ENCODE measurements at places on chromosomes 4 and X.

DNA sequence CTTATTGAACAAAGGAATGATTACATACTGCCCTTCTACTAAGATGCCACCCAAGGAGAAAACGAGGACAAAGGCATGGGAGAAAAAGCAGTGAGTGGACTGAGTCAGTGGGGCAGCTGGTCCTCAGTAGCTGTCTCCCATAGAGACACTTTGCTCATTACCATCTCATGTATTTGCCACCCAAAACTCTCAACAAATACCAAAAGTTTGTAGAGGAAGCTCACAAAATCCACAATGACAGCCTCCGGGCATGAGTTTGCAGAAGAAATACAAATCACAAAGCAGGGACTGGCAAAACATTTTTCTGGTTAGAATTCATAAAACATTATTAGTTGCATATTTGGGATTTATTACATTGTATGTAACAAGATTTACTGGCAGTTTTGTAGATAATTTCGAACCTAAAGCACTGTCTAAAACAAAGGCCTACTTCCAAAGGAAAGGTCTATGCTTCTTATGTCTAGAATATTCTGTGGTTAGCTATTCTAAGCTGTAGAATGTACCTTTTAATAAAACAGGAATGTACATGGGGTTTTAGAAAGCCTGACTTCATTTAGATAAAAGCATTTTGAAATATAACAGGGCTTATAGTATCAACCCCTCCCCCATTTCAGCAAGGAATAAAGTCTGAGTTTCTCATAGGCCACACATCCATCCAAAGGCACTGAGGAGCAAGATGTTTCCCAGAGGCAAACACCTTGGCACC lies 17.7 kb downstream of the PCDH18 start:
- DNase-seq = no peak

DNA sequence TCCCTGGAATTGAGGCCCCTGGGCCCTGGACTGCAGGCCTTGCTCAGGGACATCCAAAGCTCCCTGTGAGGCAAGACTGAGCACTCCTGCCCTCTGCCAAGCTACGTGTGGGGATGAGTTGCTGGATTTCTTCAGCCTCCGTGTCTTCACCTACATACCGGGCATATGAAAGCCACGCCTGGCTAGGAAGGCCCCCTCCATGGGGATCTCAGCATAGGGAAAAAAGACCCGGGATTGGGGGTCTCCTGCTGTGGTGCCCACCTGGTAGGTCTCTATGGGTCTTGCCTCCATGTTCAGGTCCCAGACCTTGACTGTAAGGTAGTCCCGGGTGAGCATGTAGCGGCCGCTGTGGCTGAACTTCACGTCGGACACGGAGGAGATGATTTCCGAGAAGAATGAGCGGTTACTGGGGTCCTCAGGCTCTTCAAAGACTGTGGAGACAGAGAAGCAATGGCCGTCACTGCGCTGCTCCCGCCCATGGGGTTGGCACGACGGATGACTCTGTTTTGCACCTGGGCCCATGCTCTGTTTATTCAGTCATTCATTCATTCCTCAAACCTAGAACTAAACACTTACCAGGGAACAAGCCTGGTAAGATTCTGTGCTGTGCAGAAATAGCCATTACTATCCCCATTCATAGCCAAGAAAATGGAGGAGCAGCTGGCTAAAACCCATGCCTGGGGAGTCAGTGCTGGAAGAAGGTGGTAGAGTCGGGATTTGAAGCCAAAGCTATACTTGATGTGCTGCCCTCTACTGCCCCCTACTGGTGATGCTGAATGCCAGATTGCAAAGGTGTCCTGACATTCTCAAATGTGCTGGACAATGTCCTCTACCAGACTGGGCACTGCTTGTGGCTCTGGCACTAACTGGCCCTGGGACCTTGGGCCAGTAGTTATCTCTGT lies 63.9 kb downstream of the WFS1 start:
- no peak for DNase-seq

DNA sequence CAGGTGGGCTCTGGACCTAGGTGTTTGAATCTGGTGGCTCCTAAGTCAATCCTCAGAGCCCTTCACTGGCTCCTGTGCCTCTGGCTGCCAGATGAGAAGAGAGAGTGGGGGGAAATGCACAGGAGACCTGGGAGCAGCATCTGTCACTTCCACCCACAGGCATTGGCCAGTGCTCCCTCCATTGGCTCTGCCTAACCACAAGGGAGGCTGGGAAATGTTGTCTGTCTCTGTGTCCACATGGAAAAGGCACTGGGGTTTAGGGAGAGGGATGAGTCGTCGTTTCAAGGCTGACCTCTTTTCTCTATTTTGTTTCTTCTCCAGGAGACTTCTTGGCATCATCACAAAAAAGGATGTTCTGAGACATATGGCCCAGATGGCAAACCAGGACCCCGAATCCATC lies 76.4 kb downstream of the CLCN4 start:
- DNase-seq = no peak

- no peak for DNase-seq
Observed at GRCh38 chr4:156685308-156685707, 286.3 kb downstream of the PDGFC start.

GRCh38 chr4:23866450-23867075 lies 23.3 kb downstream of the PPARGC1A start:
- DNase-seq = no peak

GRCh38 chrX:118596390-118596789 lies 100.8 kb downstream of the DOCK11 start:
- no peak for DNase-seq

- DNase-seq = peak; percentile 12
Observed at GRCh38 chr4:121711263-121712000, 14.7 kb upstream of the ANXA5 start.

DNA sequence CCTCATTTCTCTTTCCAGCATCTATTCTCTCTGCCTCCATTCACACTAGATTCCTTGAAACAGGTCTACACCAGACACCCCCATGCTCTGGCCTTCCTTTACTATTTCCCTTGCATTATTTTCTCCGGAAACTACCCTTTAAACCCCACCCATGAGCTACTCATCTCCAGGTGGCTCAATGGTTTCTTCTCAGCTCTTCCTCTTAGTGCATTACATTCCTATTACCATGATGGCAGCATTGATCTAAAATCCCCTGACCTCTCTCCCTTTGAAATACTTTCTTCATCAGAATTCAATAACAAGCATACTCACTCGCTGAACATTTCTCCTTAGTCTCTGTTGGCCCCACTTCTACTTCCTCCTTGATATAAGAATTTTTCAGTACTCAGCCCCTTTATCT lies 94.6 kb downstream of the SYNPO2 start:
- no peak for DNase-seq

DNA sequence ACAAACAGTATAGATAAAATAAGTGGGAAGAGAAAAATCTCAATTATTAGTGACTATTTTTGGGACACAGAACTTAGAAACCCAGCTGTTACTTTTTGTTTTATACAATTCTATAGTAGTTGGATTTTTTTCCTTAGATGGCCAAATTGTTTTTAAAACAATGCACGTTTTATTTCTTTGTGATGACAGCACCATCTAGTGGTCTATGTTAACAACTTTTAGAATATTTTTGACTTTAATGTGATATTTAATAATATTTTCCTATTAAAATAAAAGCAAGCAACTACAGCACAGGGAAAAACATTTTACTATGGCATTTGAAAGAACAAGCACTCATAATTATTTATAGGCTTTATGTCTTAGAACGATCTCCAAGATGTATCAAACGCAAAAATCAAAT lies 5.6 kb upstream of the SMIM31 start:
- no peak for DNase-seq

DNA sequence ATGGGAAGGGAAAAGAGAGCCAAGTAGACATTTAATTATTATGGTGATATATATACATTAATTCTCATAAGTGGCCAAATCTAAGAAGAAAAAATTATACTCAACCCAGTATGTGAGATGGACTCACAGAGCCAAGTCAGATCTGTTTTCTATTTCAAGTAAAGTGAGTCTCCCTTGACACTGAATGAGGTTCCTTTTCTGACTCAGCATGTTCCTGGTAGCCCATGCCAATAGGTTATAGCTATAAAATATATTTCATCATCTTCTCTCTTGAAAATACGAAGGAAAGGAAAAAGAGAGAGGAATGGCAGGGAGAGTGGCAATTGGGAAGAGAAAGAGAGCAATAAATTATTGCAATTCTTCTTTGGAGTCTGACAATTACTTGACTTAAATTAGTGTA lies 68.8 kb upstream of the GRIA2 start:
- no peak for DNase-seq

DNA sequence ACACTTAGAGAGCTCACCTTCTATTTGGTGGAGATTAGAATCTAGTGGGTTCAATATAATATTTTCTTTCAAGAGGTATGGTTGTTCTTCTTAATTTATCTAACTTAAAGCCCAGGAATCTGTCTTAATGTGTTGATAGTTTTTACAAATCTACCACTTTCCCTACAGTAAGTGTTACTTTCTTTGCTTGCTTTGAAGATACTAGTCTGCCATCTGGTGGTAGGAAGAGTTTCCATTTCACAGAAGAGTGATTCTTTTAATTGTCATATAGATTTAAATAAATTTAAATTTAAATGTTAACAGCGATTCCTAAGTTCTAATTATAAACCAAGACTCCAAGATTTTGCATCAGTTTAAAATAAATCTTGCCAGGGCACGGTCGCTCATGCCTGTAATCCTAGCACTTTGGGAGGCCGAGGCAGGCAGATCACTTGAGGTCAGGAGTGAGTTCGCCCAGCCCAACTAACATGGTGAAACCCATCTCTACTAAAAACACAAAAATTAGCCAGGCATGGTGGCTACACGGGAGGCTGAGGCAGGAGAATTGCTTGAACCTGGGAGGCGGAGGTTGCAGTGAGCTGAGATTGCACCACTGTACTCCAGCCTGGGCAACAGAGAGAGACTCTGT lies 43.5 kb downstream of the NUDT9 start:
- DNase-seq = peak; percentile 33

- no peak for DNase-seq
Observed at GRCh38 chr4:155807021-155807420, 48.2 kb downstream of the GUCY1B1 start.

DNA sequence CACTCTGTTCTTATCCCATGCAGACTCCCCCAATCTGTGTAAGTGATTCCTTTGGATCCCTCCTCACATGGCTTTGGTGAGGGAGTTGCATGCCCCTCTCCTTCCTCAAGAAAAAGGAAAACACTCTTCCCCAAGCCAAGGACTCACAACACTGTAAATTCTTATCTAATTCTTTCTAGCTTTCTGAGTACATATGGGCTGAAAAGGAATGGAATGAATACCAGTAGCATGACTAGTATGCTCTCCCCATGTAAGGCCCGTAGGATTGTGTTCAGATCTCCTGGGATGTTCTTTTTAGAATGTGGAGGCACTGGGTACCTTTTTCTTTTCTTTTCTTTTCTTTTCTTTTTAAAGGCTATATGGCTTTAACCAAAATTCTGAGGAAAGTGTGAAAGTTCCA lies 17.0 kb upstream of the MAGED1 start:
- no peak for DNase-seq

- no peak for DNase-seq
Observed at GRCh38 chr4:149108626-149109025, 666.4 kb upstream of the NR3C2 start.

DNA sequence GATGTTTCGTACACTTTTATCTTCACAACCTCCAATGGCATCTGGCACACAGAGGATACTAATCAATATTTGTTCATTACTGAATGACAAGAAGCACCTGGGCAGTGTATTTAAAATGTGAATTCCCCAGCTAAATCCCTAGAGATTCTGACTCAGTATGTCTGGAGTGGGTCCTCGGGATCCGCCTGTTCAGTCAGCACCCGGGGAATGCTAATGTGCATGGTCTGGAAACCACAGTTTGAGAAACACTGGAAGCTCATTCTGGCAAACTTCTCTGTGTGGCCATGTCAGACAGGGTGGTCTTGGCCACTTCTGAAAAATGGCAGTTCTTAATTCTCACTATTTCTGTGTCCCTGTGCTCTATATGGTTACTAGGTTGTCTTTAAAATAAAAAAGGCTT lies 138.8 kb upstream of the VCX start:
- DNase-seq = no peak

GRCh38 chrX:125266153-125266660 lies 53.5 kb upstream of the TEX13C start:
- no peak for DNase-seq

DNA sequence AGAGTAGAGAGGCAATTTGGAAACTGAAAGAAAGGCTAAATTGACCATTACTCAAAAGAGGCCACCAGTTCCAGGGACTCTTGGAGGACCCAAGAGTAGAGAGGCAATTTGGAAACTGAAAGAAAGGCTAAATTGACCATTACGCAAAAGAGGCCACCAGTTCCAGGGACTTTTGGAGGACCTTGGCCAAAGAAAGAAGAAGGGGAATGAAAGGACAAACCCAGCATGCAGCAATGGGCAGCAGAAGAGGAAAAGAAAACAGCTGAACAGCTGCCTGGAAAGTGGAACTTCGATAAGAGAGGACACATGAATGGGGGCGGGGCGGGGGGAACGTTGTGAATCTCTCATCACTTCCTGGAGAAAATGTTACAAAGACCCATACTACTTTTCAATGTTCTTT lies 80.8 kb downstream of the PALLD start:
- no peak for DNase-seq

DNA sequence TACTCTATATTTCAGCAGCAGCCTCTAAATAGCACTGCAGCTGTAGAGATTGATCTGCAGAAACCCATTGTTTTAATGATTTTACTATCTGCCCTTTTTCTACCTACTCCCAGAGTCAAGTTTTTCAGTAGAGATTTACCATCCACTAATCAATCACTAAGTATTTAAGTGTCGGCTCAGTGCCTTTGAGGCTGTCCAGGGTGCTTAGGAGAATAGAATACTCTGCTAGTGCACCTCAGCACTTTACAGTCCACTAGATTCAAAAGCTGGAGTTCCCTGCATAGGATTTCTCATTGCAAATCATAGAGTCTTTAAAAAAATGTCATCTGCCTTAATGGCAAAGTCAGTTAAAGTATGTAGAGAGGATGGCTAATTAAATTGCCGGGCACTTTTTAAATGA lies 29.6 kb upstream of the ANAPC4 start:
- no peak for DNase-seq

GRCh38 chr4:127441571-127441970 lies 191.2 kb upstream of the INTU start:
- DNase-seq = no peak

- DNase-seq = no peak
Observed at GRCh38 chr4:67809502-67809901, 55.3 kb upstream of the GNRHR start.

DNA sequence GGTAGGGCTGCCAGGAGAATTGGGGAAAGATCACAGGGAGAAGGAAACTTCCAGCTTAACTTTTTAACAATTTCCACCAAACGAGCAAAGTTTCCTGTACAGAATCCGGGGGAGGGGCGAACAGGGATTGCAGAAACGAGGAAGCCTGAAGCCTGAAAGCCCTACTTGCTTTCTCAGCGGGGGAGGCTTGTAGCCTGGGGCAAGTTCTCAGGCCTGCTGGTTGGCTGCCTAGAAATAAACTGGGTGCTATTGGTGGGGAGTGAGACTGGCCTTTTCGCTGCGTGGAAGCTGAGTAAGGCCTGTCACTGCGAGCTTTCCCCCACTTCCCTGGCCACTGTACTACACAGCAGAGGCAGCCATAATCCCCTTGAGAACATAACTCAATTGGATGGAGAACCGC lies 110.8 kb upstream of the ATP8A1 start:
- no peak for DNase-seq

- no peak for DNase-seq
Observed at GRCh38 chrX:65300104-65300809, 234.3 kb downstream of the LAS1L start.

Measured in naive thymus-derived CD4-positive, alpha-beta T cell (primary cell).